ENCODE measurements at places on chromosomes 2 and 18.
A peak's percentile ranks its signal among the peaks of the same experiment; 100 is the strongest.

- DNase-seq: no peak
These were observed 287.5 kb downstream of the OSR1 start for GRCh38 chr2:19070886-19071285.

- DNase-seq: peak; percentile 25
These were observed 777 bp upstream of the RAB17 start for GRCh38 chr2:237591141-237591881.

DNA sequence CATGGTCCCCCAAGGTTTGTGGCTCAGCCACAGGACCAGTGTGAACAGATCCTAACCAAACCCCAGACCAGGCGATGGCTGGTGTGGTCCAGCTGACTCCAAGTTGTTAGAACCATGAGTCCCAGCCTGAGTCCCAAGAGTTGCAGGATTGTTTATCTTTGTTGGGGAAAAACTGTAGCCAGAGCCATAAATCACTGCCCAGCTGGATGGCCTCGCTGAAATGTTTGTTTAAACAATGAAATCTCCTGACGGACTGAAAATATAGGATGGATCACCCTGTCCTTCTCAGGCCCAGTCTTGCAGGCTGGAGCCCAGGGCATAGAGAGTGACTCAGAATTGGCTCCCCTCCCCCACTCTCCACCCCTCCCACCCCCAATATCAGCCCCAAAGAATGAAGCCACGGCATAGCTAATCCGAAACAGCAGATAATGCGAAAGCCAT, 36.4 kb downstream of the PKDCC start:
- no peak for DNase-seq

DNA sequence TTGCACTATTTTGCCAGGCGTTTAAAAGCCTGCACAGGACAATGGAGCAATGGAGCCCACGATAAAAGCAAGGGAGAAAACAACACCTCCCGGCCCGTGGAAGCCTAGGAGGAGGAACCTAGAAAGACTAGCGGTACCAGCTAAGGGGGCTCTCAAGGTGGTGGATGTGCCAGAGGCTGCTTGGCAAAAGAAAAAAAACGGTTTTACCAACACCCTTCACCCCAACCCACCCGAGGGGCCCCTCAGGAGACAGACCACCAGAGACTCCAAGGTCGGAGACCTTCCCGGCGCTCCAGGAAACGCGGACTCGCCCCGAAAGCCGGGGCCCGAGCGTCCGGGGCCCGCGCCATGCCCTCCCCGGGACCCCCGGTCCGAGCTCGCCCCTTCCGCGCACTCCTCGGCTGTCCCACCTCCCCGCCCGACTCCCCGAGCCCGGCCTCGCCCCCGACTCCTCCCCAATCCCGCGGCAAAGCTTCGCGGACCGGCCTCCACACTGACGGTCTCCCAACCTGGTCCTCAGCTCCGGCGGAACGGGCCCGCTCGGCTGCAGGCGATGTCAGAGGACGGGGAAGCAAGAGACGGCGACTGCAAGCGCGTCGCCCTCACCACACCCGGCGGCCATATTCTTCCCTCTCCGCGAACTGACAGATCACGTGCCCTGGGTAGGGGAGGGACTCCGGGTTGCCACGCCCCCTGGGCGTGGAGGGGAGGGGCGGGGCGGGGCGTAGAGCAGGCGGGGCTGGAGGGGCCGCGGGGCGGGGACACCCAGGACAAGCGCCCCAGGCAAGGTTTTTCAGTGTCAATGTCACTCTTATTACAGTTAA, at the start of gene KIDINS220:
TSS of gene KIDINS220 (minus strand) at position 643 of the 824 bp plus-strand sequence. CDS start 10,520 bp downstream, outside the sequence.
- DNase-seq: peak; percentile 87

GRCh38 chr2:41137031-41137430, 685.1 kb upstream of the SLC8A1 start:
- DNase-seq: no peak

Measured in activated CD4-positive, alpha-beta T cell treated with anti-CD3 and anti-CD28 coated beads for 48 hours (primary cell).